ENCODE measurements at places on chromosomes 2 and 18.

DNA sequence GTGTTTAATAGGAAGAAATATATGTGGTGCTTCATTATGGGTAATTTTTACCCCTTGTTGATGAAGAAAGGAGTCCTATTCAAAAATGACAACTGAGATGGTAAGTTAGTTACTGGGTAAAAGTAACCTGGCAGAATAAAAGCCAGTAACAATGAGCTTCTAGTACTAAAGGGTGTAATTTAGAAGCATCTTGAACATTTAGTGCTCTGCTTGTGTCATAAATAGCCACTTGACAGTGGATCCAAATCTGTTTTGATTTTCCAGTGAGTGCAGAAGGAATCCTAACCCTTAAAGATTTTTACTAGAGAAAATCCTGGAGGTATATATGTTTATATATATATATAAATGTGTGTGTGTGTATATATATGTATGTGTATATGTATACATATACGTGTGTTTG is 15.1 kb downstream of the COMMD1 start:
- DNase-seq: no peak

DNA sequence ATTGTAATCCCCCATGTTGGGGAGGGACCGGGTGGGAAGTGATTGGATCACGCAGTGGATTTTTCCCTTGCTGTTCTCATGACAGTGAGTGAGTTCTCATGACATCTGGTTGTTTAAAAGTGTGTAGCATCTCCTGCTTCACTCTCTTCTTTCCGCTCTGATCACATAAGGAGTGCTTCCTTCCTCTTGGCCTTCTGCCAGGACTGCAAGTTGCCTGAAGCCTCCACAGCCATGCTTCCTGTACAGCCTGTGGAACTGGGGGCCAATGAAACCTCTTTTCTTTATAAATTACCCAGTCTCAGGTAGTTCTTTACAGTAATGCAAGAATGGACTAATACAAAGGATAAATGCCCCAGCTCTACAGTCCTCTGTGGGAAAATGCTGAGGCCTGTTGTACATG is 437.5 kb upstream of the NXPH2 start:
- DNase-seq: no peak

DNA sequence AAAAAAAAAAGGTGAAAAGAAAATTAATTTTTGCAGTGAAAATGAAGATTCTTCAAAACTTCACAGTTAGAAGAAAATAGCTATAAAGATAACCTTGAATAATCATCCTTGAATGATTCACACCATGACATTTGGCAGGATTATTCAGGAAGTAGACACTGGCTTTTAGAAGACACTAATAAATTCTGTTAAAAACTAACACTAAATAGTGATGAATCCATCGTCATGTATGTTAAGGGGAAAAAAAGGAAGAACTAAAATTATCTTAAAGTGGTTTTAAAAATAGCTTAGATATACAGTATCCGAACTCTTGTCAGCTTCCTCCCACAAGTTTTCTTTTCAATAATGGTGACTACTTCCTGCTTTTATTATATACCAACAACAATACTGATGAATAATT is 10.2 kb downstream of the USP37 start:
- no peak for DNase-seq

- no peak for DNase-seq
These were observed 17.4 kb upstream of the SMARCAL1 start for GRCh38 chr2:216394881-216395280.

- DNase-seq: no peak
These were observed 3.7 kb upstream of the MTCL1 start for GRCh38 chr18:8701546-8702118.

GRCh38 chr18:79528846-79529245 is 133.1 kb downstream of the NFATC1 start:
- DNase-seq: peak; percentile 75

DNA sequence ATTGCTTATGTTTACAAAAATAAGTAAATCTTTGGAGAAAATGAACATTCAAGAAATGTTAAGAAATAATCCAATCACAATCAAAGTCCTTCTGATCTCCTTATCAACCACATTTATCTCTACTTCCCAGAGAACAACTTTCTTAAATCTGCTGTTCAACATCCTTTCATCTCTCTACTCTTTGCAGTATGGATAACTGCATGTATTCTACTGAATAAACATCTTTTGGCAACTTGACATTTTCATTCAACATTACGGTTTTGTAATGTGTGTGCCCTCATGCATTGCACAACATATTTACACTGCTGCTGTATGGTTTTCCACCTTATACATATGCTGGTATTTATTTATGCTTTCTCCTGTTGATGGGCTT is 9.2 kb downstream of the CMPK2 start:
- DNase-seq: no peak

GRCh38 chr2:79327460-79327859 is 167.9 kb upstream of the REG3A start:
- DNase-seq: no peak

- DNase-seq: no peak
These were observed 142.1 kb downstream of the CDCA7 start for GRCh38 chr2:173496746-173497145.

GRCh38 chr18:79697976-79698375 is 18.4 kb downstream of the CTDP1 start:
- no peak for DNase-seq

DNA sequence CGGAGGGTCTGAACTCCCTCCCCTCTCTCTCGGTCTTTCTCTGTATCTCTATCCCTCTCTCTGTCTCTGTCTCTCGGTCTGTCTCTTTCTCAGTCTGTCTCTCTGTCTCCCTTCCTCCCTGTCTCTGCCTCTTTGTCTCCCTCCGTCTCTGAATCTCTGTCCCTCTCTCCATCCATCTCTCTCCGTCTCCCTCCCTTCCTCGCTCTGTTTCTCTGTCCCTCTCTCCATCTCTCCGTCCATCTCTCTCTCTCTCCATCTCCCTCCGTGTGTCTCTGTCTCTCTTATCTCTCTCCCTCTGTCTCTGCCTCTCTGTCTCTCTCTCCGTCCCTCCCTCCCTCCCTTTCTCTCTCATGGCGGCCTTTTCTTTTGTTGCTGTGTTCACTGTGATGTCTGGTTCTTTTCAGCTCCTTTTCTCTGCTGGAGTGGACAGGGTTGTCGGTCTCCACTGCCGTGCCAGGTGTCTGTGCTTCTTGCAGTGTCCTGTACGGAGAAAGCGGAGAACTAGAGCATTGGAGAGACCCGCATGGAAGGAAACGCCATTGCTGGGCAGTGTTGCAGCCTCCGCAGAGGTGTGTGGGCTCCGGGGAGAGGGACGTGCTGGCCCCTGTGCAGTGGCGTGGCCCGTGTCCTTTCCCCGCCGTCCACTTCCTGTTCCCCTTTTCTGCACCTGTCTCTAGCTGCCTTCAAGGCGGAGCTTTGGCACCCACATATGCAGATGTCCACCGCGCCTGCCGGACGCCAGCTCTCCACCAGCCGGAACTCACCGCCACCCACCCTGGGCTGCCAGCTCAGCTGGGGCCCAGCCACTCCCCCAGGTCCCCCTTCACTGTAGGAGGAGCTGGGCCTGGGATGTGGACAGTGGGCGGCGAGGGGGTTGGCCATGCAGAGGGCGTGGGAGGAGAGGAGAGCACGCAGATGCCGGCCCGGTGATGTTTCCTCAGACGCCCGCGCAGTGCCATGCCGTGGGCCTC is 113.1 kb downstream of the NFATC1 start:
- no peak for DNase-seq

GRCh38 chr2:3847397-3848052 is 144.2 kb downstream of the DCDC2C start:
- DNase-seq: no peak

DNA sequence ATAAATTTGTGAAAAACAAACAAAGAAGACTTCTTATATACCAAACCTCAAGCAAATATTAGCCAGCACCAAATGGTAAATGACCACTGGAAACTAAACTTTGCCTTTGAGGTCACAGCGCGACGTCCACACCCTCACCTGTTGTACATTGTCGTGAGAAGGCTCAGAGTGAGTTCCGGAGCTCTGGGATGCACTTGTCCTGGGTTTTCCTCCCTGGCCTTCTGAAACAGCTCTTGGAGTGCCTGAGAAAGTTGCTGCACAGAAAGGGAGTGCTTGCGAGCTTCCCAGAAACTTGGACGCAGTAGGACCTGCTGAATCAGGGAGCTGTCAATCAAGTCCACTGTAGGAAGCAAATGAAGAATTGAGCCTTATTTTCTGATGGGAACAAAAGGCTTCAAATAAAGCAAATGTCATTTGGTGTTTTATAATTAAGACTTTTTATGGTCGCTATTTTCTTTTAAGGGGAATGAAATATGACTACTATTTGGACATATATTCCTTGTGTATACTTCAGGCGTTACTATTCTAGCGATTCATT is 11.0 kb downstream of the DYTN start:
- no peak for DNase-seq

GRCh38 chr18:55088000-55088401 is 128.7 kb upstream of the CCDC68 start:
- no peak for DNase-seq

GRCh38 chr2:101306410-101306809 is 2.1 kb downstream of the RNF149 start:
- no peak for DNase-seq

- no peak for DNase-seq
These were observed 3.6 kb downstream of the LRP1B start for GRCh38 chr2:142127248-142127647.

- DNase-seq: no peak
These were observed 209.9 kb downstream of the TDRD15 start for GRCh38 chr2:21333684-21334083.

GRCh38 chr2:75200140-75201096 is 1.1 kb upstream of the TACR1 start:
- DNase-seq: no peak

- DNase-seq: peak; percentile 41
These were observed 96.7 kb downstream of the PMAIP1 start for GRCh38 chr18:59996370-59996966.

DNA sequence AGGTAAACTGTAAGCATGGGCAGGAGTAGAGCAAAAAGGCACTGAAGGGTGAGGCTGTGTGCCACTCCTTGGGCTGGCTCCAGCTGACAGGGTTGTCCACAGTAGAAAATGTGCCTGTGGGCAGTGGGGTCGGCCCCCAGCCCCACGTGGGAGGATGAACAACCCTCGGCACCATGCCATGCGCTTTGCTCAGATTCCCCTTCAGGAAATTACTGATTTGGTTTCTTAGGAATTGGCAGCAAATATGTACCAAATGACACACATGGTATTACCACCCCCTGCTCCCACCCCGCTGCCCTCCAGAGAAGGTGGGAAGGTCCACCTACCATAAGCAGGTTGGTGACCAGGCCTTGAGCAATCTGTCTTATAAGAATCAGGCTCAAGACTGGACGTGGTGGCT is 13.6 kb downstream of the ADCY3 start:
- no peak for DNase-seq

DNA sequence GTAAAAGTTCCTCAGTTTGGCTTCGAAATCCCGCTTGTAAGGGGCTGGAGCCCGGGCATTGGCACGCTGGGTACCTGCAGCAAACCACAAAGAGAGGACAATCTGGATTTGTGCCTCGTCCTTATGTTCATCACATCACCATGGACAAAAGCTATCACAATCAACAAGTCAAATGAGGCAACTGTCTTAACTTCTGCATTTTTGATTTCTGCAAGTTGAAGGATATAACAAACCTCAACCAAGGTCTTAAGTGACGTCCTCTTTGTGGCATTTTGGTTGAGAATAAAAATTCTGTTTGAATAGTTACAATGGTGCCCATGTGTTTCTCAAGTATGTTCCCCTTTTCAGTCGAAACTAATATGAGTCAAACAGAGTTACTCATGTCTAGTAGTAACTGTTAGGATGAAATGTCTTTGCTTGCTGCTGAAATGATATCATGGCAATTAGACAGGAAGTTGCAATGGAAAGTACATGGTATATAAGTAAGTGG is 70.8 kb upstream of the STK17B start:
- no peak for DNase-seq

DNA sequence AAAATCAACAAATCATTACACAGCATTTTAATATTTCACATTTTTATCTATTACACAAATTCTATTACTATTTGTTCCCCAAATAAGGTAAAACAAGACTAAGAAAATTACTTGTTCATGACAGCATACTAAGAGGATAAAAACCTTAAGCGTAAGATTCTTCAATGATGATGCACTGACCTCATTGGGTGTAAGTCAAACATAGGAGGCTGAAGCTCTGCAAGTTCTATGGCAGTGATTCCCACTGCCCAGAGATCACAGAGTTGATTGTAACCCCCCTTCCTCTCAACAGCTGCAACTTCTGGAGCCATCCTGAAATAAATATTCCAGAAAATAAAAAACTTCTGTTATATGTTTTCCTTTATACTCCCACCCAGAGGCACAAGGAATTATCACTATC is 82.2 kb upstream of the CDKL4 start:
- no peak for DNase-seq

DNA sequence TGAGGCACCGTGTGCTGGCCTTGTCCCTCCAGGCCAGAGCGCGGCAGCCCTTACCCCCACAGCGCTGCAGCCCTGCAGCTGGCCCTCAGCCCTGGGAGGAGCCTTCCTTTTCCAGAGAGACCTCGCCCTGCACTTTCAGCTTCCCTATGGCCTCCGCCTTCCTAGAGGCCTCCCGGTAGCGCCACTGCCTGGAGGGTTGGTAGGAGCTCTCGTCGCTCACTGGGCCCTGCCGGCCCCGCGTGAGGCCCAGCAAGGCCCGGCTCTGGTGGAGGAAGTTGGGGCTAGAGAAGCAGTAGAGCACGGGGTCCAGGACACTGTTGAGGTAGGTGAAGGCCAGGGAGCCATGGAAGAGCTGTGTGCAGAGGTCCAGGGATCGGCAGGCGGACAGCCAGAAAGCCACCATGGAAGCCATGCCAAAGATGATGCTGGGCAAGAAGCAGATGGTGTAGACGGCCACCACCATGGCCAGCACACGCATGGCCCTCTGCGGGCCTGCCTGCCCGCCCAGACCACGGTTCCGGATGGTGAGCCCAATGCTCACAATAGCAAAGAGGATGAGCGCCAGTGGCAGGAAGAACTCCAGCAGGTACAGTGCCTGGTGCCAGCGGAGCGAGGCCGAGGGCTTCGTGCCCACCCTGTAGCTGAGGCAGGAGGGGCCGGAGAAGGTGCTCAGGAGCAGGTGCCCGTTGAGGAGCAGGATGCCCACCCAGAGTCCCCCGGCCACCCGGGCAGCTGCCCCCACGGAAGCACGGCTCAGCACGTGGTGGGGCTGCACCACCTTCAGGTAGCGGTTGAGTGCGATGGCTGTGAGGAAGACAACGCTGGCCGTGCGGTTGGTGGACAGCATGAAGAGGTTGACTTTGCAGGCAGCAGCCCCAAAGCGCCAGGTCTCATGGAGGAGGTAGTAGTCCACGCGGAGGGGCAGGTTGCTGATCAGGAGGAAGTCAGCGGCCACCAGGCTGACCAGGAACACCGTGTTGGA is 821 bp downstream of the OXER1 start:
- DNase-seq: no peak

GRCh38 chr2:127401757-127402695 is 14.3 kb upstream of the MAP3K2 start:
- no peak for DNase-seq

Measured in Panc1 (cell line).